ENCODE measurements at places on chromosomes 11 and 22. TPM values are rescaled to one million over a fixed set of nuclear protein-coding genes. Genes with fewer than 3 reads are reported as not detected.

DNA sequence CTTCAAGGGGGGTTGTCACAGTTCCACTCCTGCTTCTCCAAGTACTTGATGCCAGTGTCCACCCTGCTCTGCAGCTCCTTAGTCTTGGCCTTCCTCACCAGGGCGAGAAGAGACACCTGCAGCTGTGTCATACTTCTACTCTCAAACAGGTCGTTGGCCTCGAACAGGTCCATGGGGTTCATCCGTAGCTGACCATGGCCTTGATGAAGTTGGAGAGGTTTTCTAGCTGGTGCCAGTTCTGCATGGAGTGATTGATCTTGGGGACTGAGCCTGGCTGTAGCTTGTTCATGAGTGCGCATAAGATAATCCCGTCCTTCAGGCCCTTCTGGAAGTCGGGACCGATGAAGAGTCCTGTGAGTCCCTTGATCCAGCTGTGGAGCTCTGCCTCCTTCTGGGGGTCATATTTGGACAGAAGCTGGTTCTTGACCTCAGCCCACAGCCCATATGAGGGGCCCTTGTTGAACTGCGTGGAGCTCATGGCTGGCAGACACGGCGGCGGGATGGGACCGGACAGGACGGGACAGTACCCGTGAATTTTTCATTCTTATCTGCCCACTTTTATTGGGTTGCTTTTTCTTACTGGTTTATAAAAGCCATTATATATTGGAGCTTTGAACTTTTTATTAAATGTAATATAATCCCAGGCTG is 33.4 kb upstream of the HORMAD2 start:
- DNase-seq: no peak

DNA sequence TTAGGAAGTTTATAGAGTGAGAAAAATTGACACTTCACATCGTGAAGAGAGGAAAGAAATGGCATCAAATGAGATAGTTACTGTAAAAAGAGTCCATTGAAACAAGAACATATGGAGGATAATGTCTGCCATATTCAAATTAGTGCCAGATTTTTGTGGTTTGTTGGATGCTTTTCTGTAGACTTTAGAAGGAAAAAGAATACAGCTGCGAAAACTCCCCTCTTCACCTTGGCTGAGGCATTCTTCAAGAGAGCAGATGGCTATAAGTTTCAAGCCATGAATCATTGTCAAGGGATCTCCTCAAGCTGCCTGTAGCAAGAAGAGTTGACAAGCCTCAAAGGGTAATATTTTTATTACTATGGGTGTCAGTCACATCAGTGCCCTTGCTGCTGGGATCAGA is 507.4 kb upstream of the RAG2 start:
- DNase-seq: no peak

- DNase-seq: no peak
Measured at GRCh38 chr11:30457087-30457486, 129.1 kb downstream of the MPPED2 start.

DNA sequence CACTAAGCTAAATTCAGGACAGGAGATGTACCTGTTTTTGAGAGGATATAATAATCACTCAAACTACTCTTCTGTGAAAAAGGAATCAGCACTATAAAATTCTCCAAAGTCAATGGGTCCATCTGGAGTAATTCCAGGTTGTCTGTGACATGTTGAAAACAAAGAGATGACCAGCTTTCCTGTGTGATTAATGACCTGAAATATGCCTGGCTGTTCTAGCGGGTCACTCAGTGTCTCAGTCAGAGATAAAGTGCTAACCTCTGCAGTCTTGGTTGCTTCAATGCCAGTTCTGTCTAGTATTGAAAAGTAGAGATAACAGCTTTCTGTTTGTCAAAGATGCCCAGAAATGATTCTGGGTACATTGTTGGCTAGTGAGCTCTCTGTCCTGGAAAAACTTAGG is 722.6 kb upstream of the TENM4 start:
- no peak for DNase-seq

DNA sequence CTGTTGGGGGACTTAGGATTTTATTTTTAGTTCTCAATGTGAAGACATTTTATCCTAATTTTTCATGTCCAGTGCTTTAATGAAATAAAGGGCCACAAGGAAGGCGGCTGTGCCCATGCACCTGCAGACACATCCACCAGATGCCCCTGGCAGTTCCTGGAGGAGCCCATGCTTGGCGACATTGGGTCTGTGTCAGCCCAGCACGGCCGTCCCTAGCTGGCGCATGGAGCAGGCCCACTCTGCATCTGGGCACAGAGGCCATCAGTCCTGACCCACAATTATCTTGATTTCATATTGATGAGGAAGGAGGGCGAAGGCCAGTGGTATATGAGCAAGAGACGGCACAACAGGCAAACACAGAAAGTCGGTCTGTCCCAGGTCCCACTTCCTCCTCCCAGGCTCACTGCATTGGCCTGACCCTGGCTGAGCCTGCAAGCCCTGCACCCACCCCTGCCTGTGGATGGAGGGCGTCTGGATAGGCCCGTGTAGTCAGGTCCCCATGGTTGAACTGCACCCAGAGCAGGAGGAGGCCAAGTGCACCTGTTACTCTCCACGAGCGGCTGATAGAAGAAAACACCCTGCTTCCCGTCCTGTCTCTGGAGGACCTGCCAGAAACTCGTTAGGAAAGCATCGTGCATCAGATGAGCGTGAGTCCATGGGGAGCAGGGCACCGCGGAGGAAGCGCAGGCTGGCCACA is 296.9 kb downstream of the BRD1 start:
- DNase-seq: no peak

GRCh38 chr11:77198440-77198849 is 70.4 kb downstream of the MYO7A start:
- DNase-seq: peak; percentile 47

BIRC3 gene
- total RNA-seq: 7.2 TPM

TPH1 gene
- total RNA-seq: 0.12 TPM

MRGPRX3 gene
- total RNA-seq: not detected

DNA sequence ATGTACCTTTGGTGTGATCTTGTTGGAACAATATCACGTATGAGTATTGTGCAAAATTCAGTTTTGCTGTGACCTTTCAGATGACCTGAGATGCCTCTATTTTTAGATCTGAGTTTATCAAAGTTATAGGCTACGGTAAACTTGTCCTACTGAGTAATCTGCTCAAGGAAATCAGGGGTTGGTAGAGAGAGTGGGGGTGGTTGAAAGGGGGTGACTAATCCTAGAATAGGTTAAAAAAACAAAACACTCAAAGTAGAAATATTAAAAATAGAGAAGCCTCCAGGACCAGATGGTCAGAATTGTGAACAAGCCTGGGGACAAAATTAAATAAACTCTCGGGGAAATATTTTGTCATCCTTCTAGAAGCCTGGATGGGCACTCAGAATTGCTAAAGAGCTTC is 59.9 kb upstream of the C11orf87 start:
- no peak for DNase-seq

PAMR1 gene
- total RNA-seq: 4.2 TPM

HMBS gene
- total RNA-seq: 30.1 TPM

DNA sequence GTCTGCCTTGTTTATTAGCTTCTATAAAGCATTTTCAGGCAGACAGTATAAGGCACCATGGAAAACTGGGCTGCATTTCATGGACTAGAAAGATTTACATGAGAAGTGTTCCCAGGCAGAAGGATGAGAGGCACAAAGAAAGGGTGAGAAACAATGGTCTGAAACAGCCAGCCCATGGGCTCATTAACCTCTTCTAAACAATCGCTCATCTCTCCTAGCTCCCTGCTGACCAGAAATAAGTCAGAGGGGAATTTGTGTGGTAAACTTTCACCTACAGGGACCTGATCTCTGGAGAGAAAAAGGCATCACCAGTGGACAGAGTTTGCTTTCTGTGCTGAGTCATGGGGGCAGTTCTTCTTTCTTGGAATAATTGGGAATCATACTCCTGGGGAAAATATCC is 51.8 kb upstream of the KIRREL3 start:
- no peak for DNase-seq

DNA sequence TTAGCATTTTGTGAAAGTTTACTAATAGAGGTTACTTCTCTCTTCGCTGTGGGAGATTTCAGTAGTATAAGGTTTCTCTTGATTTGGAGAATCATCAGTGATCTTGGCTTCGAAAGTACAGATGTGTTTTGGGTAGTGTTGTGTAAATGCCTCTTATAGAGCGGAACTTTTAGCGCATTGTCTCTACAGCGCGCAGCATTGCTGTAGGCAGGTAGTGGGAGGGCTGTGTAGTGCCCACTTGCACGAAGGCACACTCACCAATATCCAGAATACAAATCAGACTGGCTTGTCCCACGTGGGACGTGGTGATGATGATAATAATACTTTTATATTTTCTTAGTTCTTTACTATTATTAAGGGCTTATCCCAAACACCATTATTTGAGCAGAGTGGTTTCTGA is 51.4 kb downstream of the FAM83F start:
- DNase-seq: no peak

GRCh38 chr22:29369460-29369859 is 18.9 kb downstream of the AP1B1 start:
- no peak for DNase-seq

GRCh38 chr11:2311353-2312133 is 9.7 kb downstream of the TSPAN32 start:
- DNase-seq: no peak

GRCh38 chr22:39649500-39650089 is 79.0 kb downstream of the CACNA1I start:
- no peak for DNase-seq

DNA sequence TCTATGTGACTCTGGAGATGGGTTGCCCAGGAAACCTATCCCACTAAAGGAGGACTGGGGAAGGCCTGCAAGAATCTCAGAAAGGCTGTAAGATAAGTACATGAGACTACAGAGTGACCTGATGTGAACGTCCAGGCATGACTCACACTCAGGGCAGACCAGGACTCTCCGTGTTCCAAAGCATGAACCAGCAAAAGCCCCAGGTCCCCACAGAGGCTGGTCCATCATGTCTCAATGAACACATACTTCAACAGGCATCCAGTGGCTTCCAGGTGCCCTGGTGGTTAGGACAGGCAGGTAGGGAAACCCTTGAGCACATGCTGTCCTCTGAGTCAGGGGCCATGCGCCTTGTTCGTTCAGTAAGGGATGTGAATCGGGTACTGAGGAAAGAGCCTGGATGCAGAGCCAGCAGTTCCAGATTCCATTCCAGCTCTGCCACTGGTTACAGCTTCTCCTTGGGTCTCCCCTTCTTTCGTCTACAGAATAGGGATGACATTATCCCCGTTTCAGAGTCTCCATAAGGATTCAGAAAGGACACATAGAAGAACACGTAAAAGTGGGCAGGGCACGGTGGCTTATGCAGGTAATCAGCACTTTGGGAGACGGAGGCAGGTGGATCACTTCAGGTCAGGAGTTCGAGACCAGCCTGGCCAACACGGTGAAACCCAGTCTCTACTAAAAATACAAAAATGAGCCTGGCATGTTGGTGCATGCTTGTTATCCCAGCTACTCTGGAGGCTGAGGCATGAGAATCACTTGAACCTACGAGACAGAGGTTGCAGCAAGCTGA is 129.0 kb upstream of the TEAD1 start:
- no peak for DNase-seq

DNA sequence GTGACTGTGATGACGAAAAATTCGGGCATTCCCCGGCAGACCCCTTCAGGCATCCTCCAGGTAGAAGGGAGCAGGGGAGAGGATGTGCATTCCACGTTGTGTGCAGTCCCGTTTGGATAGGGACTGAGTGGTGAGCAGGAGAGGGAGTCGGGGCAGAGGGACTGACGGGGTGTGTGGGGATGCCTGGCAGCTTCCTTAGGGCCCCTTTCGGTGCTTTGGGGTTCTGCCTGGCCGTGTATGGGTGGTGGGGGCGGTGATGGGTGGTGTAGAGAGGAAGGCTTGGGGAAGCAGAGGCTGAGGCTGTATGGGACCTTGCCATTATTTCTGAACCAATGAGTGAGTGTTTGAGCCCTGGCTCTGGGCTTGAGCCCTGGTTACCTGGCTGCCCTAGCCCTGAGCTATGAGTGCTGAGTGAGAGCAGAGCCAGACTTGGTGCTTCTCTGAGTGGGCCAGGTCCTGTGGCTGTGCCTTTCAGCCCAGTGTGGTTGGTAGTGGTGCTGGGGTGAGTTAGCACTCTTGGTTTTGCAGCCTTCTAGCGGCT is 914 bp downstream of the INPPL1 start:
- no peak for DNase-seq

DNA sequence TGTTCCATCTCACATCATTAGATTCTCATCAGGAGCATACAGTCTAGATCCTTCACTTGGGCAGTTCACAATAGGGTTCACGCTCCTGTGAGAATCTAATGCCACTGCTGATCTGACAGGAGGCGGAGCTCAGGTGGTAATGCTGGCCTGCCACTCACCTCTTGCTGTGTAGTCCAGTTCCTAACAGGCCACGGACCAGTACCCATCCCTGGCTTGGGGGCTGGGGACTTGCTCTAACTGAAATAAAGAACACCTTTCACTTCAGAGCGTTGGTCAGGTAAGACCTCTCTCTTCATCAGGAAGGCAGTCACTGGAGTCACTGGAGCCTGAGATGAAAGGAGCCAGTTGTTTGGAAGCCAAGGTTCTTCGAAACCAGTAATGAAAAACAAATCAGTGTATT is 41.7 kb downstream of the PRMT3 start:
- DNase-seq: no peak

- no peak for DNase-seq
Measured at GRCh38 chr11:17551347-17552040, 4.4 kb downstream of the OTOG start.

GRCh38 chr11:86386283-86386682 is 11.6 kb downstream of the CCDC81 start:
- no peak for DNase-seq

DNA sequence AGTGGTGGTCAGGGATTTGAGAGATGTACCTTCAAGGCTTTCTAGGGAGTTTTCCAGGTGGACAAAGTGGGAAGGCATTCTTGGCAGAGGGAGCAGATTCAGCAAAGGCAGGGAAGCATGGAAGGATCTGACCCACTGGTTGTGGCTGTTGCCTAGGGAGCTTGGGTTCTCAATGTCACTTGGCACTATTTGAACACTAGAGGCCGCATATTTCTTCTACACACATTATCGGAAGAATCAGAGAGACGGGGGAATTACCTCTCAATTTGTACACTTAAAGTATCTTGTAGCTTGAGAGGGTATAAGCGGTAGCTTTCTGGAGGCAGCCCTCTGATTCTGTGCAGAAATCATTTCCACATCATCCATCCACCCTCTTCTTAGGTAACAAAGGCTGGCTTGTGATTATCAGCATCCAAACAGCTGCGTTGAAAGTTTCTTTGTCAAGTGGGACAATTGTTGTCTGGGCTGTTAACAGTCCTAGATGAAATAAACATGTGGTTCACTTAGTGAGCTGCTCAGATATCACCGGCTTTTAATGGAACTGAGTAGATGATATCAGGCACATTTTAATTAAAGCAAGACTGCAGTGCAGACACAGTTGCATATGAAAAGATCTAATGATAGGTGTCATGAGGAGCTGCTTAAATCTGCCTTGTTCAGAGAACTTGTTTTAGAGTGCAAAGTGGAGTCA is 2.6 kb downstream of the NELL1 start:
- no peak for DNase-seq

- no peak for DNase-seq
Measured at GRCh38 chr22:23529166-23530103, 50.7 kb downstream of the IGLL1 start.

- DNase-seq: peak; percentile 57
Measured at GRCh38 chr22:17201285-17201945, 17.8 kb downstream of the ADA2 start.

All from right lobe of liver (tissue), 6 donors.